ENCODE measurements at places on chromosomes 13 and 19.

DNA sequence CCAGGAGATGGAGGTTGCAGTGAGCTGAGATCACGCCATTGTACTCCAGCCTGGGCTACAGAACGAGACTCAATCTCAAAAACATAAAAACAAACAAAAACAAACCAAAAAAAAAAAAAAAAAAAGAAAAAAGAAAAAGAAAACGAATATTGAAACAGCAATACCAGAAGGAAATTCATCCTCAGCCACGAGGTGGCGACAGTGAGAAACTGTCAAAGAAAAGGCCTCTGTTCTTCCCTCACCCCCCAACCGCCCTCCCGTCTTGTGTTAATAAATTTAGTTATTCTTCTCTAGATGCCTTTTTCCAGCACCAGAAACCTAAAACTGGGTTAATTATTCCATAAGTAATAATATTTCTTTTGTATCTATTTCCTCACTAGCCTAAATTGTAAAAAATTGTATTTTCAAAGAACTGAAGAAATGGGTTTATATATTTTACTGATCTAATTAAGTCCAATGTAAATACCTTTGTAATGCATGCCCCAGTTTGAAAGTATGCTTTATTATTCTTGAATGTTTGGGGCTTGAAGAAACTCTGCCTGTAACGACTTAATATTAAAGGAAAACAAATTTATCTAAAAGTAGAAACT, 38.6 kb downstream of the LIG4 start:
- peak; percentile 54 for DNase-seq

DNA sequence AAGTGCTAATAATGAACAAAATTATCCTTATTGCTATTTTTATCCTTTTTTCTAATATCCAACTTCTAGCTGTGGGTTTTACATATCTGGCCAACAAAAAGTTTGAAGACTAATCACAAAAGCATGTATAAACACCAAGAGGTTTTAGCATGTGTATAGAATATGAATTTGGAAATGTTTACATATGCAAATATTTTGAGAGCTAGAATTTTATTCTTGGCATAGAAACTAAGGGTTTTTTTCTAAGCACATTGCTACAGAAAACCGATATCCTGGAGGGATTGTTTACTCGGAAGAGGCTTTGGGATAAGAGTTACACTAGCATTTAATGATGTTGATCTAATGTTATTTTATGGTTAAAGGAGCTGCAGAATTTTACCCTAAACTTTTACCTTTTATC, 392.1 kb downstream of the EFNB2 start:
- no peak for DNase-seq

DNA sequence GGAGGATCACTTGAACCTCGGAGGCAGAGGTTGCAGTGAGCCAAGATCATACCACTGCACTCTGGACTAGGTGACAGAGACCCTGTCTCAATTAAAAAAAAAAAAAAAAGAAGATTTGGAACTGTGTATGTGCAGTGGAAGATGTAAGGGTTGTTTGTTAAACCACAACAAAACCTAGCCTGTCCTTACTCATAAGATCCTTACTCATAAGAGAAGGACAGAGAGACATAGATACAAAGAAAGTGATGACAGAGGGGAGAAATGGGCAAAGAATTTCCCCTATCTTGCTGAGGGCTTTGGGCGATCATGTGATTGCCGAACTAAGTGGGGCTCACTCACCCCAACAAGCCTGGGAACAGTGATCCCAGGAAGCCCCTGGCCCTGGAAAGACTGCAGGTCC, 7.9 kb downstream of the ITPKC start:
- no peak for DNase-seq

DNA sequence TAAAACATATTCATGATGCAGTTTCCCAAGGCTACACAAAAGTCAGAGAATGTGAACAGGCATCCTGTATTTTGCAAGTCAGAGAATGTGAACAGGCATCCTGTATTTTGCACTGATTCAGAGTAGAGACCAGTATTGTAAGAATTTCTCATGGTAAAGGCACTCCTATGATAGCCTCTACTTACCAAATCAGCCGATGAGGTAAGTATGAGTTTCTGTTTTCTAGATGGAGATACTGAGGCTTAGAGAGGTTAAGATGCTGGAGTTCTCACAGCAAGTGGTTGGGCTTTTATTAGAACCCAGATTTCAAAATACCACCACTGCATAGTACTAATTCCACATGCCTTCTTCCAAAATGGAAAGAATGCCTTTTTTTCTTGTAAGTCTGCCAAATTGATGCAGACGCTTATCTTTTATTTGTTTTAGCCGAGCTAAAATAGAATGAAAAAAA, 12.3 kb downstream of the TPT1 start:
- no peak for DNase-seq

- no peak for DNase-seq
Measured at GRCh38 chr19:12864721-12865715, 16.2 kb downstream of the DNASE2 start.

DNA sequence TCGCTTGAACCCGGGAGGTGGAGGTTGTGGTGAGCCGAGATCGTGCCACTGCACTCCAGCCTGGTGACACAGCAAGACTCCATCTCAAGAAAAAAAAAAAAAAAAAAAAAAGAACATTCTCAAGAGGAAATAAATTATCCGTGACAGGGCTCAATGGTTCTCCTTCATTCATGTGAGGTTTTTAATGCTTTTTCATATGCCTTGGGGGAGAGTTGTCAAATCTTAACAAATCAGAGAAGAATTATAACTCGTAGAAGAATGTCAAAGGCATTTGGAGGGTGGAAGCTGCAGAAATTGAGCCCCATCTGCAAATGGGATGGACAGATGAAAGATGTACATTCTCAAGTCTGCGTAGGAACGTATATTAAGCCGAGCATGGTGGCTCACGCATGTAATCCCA, 34.9 kb upstream of the HOMER3 start:
- no peak for DNase-seq

Measured in stimulated activated CD4-positive, alpha-beta T cell treated with anti-CD3 and anti-CD28 coated beads, Interleukin-4, amount 100 ng/mL, for 24 hours (primary cell).